ENCODE measurements at places on chromosomes 5 and 9.

GRCh38 chr5:2466966-2467365 is 284.5 kb downstream of the IRX2 start:
- DNase-seq: no peak

GRCh38 chr5:37810311-37810710 is 29.5 kb downstream of the GDNF start:
- no peak for DNase-seq

DNA sequence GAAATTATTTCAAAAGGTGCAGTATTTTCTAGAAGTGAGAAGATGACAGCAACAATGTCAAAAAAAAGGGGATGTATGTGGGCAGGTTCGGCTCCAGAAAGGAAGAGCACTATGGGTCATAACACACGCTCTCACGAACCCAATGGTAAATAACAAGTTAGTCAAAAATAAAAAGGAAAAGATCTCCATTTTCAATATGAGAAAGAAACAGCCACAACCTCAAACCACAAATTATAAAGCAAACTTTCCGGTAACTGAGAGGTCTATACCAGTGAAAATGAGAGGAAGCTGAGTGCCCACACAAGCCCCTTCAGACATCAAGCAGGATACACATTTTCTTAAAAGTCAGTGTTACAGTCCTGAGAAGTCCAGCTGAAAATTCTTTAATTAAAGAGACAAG is 398.5 kb upstream of the RPS23 start:
- peak; percentile 79 for DNase-seq

- no peak for DNase-seq
Observed at GRCh38 chr5:158563760-158564390, 535.8 kb downstream of the EBF1 start.

GRCh38 chr5:87069974-87070608 is 197.6 kb upstream of the RASA1 start:
- DNase-seq: no peak

- DNase-seq: peak; percentile 78
Observed at GRCh38 chr9:34139477-34140146, 13.1 kb upstream of the DCAF12 start.

GRCh38 chr9:125525921-125526631 is 180.9 kb downstream of the MAPKAP1 start:
- DNase-seq: no peak

DNA sequence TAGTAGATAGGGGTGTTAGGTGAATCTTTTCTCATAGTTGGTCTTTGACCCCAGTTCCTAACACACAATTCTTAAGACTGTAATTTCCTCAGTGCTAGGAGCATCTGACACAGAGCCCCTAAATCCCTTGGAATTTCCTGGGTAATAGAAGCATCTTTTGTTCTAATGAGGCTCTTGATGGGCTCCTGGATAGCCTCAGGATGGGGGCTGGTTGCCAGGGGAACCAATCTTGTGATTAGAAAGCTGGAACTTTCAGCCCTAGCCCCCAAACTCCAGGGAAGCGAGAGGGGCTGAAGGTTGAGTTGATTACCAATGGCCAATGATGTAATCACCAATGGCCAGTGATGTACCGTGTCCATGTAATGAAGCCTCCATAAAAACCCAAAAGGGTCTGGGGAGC is 44.5 kb downstream of the CCDC125 start:
- DNase-seq: no peak
